ENCODE measurements at places on chromosomes 3 and 15.

DNA sequence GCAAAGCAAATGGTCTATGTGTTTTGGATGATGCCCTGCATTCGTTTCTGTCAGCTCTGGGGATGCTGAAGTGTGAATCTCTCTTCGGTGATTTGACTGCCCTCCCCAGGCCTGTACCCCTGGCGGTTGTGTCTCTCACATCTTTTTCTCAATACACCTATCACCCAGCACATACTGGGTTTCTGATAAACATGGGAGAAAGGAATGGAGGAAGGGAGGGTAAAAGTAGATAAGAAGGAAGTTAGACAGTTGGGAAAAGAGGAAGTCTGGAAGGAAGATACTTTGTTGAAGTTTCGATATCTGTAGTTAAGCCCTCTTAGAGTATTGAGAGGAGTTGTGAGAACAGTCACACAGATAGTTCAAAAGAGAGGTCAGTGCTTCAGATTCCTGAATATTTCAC lies 35.8 kb upstream of the LRTM1 start:
- H3K36me3 ChIP-seq = no peaks in the 10 kb centered on the region
- H3K4me1 ChIP-seq = no peaks in the 10 kb centered on the region
- H3K27ac ChIP-seq = no peak overlapping the region
- H3K27me3 ChIP-seq = no peaks in the 10 kb centered on the region

DNA sequence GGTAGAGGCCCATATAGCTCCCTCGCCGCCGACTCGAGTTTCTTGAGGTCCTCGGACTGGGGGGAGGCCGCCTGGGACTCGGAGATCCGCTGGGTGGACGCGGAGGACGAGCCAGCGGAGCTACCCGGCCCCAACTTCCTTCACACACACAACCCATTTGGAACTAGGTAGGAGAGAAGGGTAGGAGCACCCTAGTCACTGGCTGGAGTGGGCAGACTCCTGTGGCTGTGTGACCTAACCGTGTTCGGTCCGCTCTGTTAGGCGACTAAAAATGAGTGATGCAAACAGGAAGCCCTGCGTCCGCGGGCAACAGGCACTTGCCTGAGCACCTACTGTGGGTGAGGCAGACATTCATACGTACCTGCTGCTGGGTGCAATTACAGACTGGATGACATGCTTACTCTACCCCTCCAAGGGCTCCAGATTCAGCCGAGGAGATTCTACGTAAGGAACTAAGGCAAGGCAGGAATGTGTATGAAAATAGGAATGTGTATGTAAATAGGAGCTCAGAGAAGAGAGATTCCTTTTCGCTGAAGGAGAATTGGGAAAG lies 4.6 kb upstream of the SIN3A start:
- H3K27ac ChIP-seq = peak overlapping the region; percentile 97
- no peaks in the 10 kb centered on the region for H3K27me3 ChIP-seq
- H3K4me1 ChIP-seq = no peaks in the 10 kb centered on the region
- peak; percentile 81 for DNase-seq

DNA sequence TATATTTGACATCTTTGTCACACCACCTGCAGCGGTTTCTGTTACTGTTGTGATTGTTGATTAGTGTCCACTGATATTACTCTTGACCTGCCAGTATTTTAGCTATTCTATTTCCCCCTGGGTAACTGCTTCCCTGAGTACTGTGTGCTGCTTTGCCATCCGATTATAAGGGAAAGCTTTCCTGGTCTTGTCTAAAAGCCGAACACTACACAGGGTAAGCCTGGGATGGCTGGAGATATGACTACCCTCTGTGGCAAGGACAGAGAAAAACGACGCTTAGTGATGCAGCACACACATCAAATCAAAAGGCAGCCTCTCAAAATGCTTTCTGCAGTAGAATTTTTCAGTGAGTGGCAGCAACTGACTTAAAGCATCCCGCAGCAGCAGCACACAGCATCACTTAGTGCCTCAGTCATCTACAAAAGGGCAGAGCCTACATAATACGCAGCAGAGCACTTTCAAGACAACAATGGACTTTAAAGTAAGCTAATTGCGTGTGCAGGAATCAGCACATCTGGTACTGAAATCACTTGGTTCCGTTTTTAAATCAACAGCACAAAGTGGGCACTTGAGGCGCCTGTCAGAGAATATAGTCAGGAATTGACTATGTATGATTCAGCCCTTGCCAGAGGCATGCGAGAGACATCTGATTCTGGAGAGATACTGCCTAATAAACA lies 656.3 kb upstream of the TGFBR2 start:
- no peaks in the 10 kb centered on the region for H3K36me3 ChIP-seq
- no peak overlapping the region for H3K27ac ChIP-seq
- H3K4me1 ChIP-seq = no peaks in the 10 kb centered on the region
- no peaks in the 10 kb centered on the region for H3K27me3 ChIP-seq
- DNase-seq = no peak
- H3K4me3 ChIP-seq = no peak overlapping the region

- H3K4me1 ChIP-seq = no peaks in the 10 kb centered on the region
- no peak overlapping the region for H3K4me3 ChIP-seq
- no peak overlapping the region for H3K27ac ChIP-seq
- peaks cover 12% of the 10 kb centered on the region for H3K27me3 ChIP-seq
- peak; percentile 85 for DNase-seq
Observed at GRCh38 chr15:66236806-66237375, 16.7 kb downstream of the MEGF11 start.

- H3K4me1 ChIP-seq = no peaks in the 10 kb centered on the region
- no peaks in the 10 kb centered on the region for H3K27me3 ChIP-seq
- no peak overlapping the region for H3K27ac ChIP-seq
- H3K36me3 ChIP-seq = no peaks in the 10 kb centered on the region
- no peak overlapping the region for H3K4me3 ChIP-seq
Observed at GRCh38 chr3:56825567-56826438, 24.1 kb upstream of the ARHGEF3 start.

DNA sequence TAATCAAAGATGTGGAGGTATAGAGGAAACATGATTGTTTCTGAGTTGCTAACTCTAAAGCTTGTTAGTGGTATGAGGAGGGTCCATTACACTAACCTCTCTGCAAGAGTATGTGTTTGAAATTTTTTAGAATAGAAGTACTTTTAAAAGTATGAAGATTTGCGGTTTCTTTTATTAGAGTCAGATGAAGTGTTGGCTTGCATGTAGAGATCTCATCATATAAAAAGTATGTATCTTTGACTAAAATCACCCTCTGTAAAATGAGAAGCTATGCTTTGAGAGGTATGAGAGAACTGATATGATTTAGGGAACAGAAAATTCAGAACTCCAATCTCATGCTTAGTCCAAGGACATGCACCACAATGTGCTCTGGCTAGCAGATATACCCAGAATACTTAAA lies 140.4 kb upstream of the MBNL1 start:
- H3K27ac ChIP-seq = no peak overlapping the region
- H3K27me3 ChIP-seq = no peaks in the 10 kb centered on the region
- H3K36me3 ChIP-seq = no peaks in the 10 kb centered on the region
- no peak for DNase-seq
- H3K4me1 ChIP-seq = no peaks in the 10 kb centered on the region
- H3K4me3 ChIP-seq = no peak overlapping the region

DNA sequence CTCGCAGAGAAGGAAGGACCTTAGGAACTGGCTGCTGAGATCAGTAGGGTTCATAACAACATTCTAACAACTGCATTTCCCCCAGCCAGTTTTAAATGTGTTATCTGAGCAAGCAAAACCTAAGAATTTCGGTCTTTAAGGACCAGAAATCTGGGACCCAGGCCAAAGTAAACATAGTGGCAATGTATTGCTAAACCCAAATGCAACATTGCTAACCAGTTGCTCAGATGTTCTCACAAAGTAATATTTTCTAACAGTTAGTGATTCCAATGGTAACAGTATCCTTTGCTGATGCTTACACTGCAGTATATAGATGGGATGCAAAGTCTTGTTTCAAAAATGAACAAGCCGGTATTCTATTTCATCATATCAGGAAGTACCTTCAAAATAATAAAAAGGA lies 254.3 kb downstream of the RYR3 start:
- no peak overlapping the region for H3K27ac ChIP-seq
- H3K36me3 ChIP-seq = no peaks in the 10 kb centered on the region
- no peaks in the 10 kb centered on the region for H3K4me1 ChIP-seq

- H3K36me3 ChIP-seq = peaks cover 2% of the 10 kb centered on the region
- peaks cover 2% of the 10 kb centered on the region for H3K27me3 ChIP-seq
- H3K27ac ChIP-seq = no peak overlapping the region
- H3K4me3 ChIP-seq = no peak overlapping the region
Observed at GRCh38 chr15:67805666-67806516, 19.4 kb upstream of the SKOR1 start.

DNA sequence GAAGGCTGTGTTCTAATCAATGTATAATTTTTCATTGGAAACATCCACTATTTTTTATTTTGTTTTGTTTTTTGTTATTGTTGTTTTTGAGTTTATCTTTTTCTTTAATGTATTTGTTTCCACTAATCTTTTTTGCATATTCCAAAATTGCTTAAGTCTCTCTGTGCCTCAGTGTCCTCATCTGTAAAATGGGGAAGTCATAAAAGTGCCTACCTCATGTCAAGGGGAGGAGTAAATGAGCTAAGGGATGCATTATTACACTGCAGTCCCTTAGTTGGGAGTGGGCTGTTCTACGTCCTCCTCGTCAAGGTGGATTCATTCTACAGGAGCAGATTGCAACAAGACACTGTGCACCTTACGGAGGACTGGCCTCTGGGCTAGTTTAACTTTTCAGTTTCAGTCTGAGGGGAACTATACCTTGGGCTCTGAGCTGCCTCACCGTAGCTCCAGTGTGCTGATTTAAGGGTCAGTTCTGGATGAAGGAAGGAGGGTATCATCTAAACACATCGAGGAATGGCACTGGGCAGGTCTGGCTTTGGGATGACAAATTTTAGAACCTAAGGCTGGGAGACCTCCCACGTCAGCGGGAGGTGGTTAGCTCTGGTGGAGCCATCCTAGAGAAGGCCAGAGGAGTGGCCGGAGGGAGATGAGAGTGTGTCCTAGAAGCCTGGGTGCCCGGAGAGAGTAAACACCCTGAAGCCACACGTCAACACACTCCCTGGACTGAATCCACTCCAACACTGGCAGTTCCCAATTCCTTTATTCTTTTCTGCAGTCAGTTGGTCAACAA lies 5.1 kb upstream of the SRP14 start:
- H3K4me1 ChIP-seq = peaks cover 22% of the 10 kb centered on the region
- peak overlapping the region; percentile 33 for H3K27ac ChIP-seq
- no peak overlapping the region for H3K4me3 ChIP-seq
- DNase-seq = no peak

DNA sequence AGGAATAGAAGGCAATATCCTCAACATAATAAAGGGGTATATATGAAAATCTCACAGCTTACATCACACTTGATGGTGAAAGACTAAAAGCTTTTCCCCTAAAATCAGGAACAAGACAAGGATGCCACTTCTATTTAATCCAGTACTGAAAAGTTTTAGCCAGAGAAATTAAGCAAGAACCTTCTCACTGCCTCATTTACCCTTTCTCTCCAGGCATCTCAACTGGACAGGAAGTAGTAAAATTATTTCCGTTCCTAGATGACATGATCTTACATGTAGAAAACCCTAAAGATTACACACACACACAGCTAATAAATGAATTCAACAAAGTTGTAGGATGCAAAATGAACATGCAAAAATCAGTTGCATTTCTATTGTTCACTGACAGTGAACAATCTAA lies 11.2 kb downstream of the SCAP start:
- no peaks in the 10 kb centered on the region for H3K4me1 ChIP-seq
- no peak overlapping the region for H3K4me3 ChIP-seq
- H3K27me3 ChIP-seq = no peaks in the 10 kb centered on the region

- H3K4me1 ChIP-seq = no peaks in the 10 kb centered on the region
- H3K27me3 ChIP-seq = no peaks in the 10 kb centered on the region
- H3K4me3 ChIP-seq = no peak overlapping the region
- H3K36me3 ChIP-seq = no peaks in the 10 kb centered on the region
- H3K27ac ChIP-seq = no peak overlapping the region
Observed at GRCh38 chr3:157029365-157029790, 130.6 kb downstream of the CCNL1 start.

DNA sequence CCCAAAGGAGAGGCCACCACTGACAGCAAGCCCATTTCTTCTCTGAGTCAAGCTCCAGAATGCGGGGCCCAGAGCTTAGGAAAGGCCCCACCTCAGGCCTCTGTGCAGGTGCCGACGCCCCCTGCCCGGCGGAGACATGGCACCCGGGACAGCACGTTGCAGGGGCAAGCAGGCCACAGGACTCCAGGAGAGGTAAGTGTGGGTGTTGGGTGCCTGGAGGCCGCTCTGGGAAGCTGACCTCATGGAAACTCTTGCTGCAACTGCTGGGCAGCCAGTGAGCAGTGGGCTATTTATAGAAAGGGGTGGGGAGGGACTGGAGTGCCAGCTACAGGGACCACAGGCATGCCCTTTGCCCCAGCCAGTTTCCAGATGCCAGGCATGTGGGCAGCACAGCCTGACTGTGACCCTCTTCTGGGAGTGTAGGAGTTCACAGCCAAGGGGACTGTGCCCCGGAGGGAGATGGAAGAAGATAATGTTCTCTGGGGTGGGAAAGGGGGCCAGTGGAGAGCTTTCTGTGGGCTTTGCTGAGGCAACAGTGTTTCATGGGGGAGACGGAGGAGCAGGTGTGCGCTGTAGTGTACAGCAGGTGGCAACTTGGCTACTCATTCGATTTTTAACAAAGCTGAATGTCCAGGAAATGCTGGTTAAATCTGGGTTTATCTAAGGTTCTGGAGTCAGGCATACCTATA lies 23.7 kb downstream of the ALPK3 start:
- no peak for DNase-seq
- no peak overlapping the region for H3K27ac ChIP-seq
- H3K36me3 ChIP-seq = peaks cover 36% of the 10 kb centered on the region
- H3K27me3 ChIP-seq = no peaks in the 10 kb centered on the region
- peaks cover 10% of the 10 kb centered on the region for H3K4me1 ChIP-seq
- no peak overlapping the region for H3K4me3 ChIP-seq

- no peaks in the 10 kb centered on the region for H3K27me3 ChIP-seq
- no peaks in the 10 kb centered on the region for H3K4me1 ChIP-seq
- no peaks in the 10 kb centered on the region for H3K36me3 ChIP-seq
Observed at GRCh38 chr3:87503900-87504498, 227.6 kb upstream of the POU1F1 start.

DNA sequence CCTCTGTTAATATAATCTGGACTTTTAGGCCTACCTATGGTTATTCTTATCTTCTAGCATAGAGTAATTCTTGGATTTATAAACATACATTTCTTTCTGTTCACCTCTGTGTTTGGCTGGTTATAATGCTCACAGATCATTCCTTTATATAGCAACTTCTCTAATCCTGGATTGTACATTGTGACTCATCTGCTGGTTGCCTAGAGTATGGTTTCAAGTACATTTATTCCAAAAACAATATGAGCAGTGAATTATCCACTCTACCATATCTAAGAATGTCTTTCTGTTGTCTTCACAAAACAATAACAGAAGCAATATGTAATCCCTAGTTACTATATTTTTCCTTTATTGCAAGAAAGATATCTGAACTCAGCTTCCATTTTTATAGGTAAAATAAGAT lies 35.3 kb downstream of the FSIP1 start:
- no peak overlapping the region for H3K27ac ChIP-seq
- no peaks in the 10 kb centered on the region for H3K27me3 ChIP-seq
- H3K36me3 ChIP-seq = no peaks in the 10 kb centered on the region
- H3K4me1 ChIP-seq = no peaks in the 10 kb centered on the region
- DNase-seq = no peak

GRCh38 chr3:157336252-157337009 lies 100.2 kb upstream of the PTX3 start:
- no peak overlapping the region for H3K4me3 ChIP-seq
- H3K4me1 ChIP-seq = no peaks in the 10 kb centered on the region
- no peaks in the 10 kb centered on the region for H3K36me3 ChIP-seq
- H3K27me3 ChIP-seq = no peaks in the 10 kb centered on the region
- DNase-seq = no peak

- no peak overlapping the region for H3K27ac ChIP-seq
- H3K36me3 ChIP-seq = peaks cover 7% of the 10 kb centered on the region
- H3K4me3 ChIP-seq = no peak overlapping the region
- H3K4me1 ChIP-seq = no peaks in the 10 kb centered on the region
- no peaks in the 10 kb centered on the region for H3K27me3 ChIP-seq
- DNase-seq = no peak
Observed at GRCh38 chr3:108053067-108053466, 37.8 kb downstream of the CD47 start.

Data from small intestine (tissue), 16 donors.